ENCODE measurements at places on chromosomes 3 and 15.

DNA sequence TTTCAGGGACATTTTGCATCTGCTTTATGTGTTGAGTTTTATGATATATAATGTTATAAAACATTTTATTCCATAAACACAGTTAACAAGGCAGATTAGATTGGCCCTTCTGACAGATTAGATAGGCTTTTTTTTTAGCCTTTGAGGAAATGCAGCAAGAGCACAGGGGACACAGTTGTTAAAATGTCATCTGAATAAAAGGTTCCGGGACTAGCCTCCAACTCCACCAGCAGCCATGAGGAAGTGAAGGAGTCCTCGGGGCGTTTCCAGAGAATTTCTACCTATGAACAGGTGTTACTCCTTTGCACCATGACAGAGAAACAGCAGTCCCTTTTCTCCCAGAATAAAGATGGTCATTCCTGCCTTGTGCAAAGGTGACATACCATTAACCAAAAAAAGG is 167.8 kb upstream of the KBTBD8 start:
- DNase-seq: no peak

DNA sequence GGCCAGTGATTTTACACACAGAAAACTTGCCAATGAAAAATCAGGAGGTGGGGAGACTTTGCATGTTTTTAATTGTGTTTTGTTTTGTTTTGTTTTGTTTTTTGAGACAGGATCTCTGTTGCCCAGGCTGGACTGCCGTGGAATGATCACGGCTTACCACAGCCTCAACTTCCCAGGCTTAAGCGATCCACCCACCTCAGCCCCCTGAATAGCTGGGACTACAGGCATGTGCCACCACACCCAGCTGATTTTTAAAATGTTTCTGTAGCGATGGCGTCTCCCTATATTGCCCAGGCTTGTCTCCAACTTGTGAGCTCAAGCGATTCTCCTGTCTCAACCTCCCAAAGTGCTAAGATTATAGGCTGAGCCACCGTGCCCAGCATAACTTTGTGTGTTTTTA is 46.0 kb downstream of the MEIS2 start:
- no peak for DNase-seq

- DNase-seq: no peak
Observed at GRCh38 chr15:32803631-32804030, 85.8 kb downstream of the GREM1 start.

DNA sequence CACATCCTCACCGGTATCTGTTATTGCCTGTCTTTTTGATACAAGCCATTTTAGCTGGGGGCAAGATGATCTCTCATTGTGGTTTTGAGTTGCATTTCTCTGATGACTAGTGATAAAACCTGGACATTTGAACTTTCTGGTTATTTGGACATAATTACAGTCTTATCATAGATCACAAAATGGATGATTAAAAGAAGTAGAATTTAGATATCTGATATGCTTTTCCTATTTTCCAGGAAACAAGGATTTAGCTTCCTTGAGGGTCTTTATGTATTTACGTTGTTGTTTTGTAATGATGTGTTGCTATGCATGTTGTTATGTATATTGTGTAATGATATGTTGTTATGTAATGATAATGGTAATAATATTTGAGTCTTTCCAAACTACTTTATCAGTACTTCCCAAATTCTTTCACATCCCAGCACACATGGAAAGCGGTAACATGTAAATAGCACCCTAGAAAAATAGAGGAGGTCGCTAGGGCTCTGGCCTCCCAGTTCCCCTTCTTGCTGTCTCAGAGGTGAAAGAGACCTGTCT is 53.8 kb downstream of the GJD2 start:
- no peak for DNase-seq

DNA sequence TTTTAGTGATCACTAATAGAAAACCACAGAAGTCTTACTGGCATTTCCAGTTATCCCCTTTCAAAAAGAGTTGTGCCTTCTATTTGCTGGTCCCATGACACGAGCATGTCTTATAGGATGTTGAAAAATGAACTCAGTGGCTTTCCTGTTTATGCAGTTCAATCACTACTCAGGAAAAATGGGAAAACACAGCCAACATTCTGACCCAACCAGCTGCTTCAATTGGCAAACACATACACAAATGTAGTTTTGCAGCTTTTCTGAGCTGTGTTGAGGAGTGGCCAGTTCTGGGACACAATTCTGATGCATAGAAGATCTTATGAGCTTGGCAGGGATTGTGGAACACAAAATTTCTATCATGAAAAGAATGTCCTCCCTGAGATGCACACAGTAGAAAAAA is 40.3 kb downstream of the FSTL1 start:
- no peak for DNase-seq

DNA sequence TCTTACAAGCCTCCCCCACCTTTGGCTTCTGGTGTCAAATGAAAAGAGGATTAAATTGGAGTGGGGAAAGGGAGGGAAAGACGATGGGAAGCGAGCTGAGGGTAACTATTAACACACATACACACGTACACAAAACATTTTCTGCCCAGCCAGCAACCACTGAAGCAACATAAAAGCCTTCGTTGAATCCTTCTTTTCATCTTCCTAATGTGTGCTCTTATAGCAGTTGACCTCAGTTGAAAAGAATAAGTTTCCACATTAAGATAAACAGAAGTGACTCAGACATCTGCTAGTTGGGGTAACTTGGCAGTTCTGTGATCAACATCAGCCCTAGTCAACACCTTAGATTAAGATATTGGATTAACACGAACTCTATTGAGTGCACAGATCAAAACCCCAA is 558.5 kb downstream of the MECOM start:
- no peak for DNase-seq

- no peak for DNase-seq
Observed at GRCh38 chr3:167820102-167820865, 84.8 kb downstream of the SERPINI1 start.

- no peak for DNase-seq
Observed at GRCh38 chr15:81182756-81183438, 13.8 kb upstream of the IL16 start.
